ENCODE measurements at places on chromosomes 16 and 17. TPM values are rescaled to one million over a fixed set of nuclear protein-coding genes. Genes with fewer than 3 reads are reported as not detected.

The DNAI2 gene
- total RNA-seq = 0.87 TPM

The CCL16 gene
- total RNA-seq = not detected

The KRT36 gene
- 0.17 TPM for total RNA-seq

The MYADML2 gene
- total RNA-seq = not detected

The TBC1D28 gene
- total RNA-seq = not detected

The OTOA gene
- total RNA-seq = 0.17 TPM

The ATP6V0D1 gene
- total RNA-seq = 94.4 TPM

The HOXB8 gene
- 16.0 TPM for total RNA-seq

The RNF151 gene
- not detected for total RNA-seq

The RND2 gene
- 7.1 TPM for total RNA-seq

The HOXB1 gene
- 0.79 TPM for total RNA-seq

- no peak for DNase-seq
Measured at GRCh38 chr17:66507103-66507923, 204.9 kb downstream of the PRKCA start.

GRCh38 chr16:86826941-86827340 is 248.6 kb downstream of the FOXL1 start:
- DNase-seq = no peak

DNA sequence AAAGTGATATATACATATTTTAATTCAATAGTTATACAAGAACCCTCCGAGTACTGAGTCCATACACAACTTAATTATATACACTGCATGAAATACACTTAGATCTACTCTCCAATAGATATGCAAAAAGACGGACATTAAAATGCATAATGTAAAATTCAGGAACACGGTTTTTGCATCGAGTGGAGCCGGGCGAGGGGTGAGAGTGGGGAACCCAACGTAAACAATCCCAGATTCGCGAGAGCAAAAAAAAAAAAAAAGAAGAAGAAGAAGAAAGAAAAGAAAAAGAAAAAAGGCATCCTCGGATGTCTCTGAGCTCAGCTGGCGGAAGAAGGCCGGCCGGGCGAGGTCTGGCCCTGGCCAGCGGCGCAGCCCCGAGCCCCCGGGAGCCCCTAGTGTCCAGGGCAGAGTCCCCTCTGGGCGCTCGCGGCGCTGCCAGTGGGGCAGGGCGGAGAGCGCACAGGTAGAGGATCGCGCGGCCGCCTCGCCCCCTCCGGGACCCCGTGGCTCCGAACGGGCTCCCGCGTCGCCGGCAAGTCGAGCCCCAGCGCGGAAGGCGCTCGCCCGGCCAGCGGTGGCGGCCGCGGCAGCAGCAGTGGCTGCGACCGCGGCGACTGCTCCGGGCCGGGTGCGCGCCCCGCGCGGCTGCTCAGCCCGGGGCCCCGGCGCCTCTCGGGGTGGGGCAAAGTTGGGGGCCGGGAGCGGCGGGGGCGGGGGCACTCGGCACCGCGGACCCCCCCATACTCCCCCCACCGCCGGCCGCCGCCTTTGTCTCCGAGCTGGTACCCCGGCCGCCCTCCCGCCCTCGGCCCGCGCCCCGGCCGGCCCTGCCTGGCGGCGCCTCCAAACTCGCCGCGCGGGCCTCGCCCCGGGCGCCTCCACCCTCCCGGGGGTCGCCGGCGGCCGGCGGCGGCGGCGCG is 9.6 kb upstream of the ZFHX3 start:
- DNase-seq = no peak

DNA sequence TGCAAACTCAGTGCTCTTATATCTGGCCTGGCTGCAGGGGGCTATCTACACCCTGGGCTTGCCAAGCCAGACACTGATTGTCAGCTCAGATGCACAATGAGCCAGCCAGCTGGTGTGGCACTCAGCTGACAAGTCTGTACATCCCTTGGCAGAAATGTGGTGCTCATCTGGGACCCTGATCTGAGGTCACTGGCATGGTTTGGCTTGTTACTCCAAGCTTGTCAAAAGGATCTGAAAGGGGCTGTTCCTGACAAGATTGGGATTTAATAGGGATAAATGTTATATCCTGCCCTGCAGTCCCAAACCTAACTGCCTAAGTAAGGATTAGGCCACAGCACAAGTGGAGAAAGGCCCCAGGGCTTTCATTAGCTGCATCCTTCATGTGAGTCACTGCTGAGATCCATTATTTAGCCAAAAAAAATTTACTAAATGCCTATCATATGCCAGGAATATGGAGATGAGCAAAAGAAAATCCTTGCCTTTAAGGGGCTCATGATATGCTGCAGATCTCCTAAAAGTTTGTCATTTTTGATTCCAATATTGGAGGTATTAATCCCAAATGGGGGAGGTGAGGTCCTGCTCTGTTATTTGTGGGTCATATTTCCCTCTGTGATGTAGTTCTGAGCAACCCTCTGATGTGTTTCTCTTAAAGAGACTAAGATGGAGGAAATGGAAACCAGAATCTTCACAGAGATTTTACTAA is 6.3 kb downstream of the SLC6A2 start:
- DNase-seq = no peak

- DNase-seq = no peak
Measured at GRCh38 chr17:48841395-48841831, 10.6 kb downstream of the CALCOCO2 start.

- peak; percentile 79 for DNase-seq
Measured at GRCh38 chr16:19167710-19168370, at the start of gene SYT17. Gene SYT17 (plus strand): TSS chr16:19168240. CDS start chr16:19168647, 407 bp downstream.

GRCh38 chr16:945271-946047 is 25.3 kb downstream of the LMF1 start:
- DNase-seq = no peak

DNA sequence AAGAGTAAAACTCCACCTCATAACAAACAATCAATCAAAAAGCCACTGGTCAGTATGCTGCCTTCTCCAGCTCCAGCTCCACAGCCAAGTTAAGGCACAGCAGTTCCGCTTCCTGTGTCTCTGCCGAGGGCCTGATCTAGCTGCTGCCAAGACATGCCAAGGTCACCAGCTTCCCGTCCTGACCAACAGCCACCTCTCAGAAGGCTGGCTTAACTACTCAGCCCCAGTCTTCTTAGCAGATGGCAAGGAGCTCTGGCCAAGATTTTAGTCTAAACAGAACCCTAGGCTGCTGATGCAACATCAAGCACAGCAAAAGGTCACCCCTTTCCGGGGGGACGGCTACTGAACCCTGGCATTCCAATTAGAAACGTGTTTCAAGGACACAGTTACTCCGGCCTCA is 17.7 kb upstream of the MNT start:
- DNase-seq = no peak

GRCh38 chr16:67927131-67927941 is 4.3 kb downstream of the CTRL start:
- DNase-seq = no peak

- no peak for DNase-seq
Measured at GRCh38 chr17:64497565-64498035, 746 bp upstream of the POLG2 start.

DNA sequence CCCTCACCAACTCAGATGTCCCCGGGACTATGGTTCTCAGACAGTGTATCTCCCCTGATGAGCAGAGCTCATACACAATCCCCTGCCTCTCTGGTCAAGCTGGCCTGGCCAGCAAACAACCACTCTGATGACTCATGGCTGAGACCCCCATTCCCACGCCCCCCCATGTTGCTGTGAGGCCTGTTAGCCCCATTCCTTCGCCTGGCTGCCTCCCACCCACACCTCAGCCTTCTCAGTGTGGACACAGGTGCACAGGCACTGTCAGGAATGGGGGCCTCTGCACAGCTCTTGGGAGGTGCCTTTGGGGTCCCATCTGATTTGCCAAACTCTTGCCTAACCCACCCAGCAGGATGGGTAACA is 80.2 kb downstream of the CNGB1 start:
- DNase-seq = no peak

DNA sequence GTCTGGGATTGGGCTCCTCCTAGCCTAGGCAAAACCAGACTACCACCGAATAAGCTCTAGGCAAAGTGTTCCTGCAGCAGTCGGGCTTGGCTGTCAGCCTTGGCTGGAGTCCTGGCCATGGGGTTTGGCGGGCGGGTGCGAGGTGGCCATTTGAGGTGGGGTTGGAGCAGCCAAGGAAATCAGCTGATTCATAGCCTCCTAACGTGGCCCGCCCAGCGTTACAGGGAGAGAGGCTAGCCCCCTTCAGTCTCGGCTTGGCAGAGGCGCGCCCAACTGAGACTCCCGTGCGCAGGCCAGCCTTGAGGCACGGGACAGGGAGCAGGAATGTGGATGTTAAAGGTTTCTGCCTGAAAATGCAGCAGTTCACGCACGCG is 1.9 kb downstream of the PMP22 start:
- no peak for DNase-seq

GRCh38 chr16:10834130-10834529 is 15.5 kb upstream of the TVP23A start:
- no peak for DNase-seq

- no peak for DNase-seq
Measured at GRCh38 chr16:2881783-2882649, 999 bp upstream of the FLYWCH2 start.

DNA sequence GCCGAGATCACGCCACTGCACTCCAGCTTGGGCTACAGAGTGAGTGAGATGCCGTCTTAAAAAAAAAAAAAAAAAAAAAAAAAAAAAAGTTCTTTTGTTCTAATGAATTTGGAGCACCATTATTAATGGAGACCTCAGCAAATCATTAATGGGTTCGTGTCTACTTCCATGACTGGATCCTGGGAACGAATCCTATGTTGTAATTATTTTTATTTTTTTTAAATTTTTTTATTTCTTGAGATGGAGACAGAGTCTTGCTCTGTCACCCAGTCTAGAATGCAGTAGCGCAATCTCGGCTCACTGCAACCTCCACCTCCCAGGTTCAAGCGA is 30.7 kb downstream of the SPOP start:
- DNase-seq = no peak

GRCh38 chr16:53058441-53058840 is 3.6 kb downstream of the CHD9 start:
- DNase-seq = no peak

GRCh38 chr16:70738083-70738977 is 52.5 kb upstream of the MTSS2 start:
- DNase-seq = no peak

- peak; percentile 81 for DNase-seq
Measured at GRCh38 chr16:67883872-67884261, 818 bp upstream of the NRN1L start.
